Fibroblast of the aortic adventitia (primary cell): ENCODE measurements at places on chromosomes 4 and X.

DNA sequence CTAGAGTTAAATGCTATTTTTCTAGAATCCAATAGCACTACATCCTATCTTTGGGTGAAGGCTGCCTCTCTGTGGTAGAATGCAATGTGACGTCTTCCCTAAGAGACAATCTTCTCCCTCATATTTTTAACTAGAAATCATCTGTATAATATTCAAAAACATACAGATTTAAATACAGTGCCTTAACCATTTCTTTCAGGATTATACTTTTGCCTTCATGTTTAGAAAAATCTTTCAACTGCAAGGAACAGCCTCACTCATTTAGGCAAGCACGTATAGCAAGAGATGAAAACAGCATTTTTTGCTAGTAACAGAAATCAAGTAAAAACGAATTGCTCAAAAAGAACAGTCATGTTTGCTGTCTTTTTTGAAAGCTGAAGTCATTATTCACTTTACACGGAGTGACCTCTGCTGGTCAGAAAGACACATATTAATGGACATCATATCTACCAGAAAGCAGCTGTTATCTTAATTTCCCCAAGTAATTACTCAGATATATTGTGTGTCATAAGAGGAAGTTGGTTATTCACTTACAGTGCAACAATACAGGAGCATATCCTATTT lies 422.3 kb downstream of the STPG2 start:
- DNase-seq, result peak; percentile 30

DNA sequence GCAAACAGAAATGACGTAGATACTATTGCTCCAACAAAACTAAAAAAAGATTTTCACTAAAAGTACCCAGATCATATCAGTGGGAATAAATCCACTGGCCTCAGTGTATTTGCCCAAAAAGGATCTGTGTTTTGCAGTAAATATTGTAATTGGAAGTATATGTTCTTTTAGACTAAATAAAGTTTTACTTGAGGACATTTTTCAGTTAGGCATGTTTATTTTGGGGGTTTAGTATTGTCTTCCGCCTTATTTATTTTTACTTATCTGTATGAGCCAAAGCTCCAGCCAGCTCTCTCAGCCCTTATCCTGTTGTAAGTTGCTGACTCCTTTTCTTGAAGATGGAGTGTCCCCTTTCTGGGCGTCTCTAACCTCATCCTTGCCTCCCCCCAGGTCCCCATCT lies 49.8 kb downstream of the PTTG2 start:
- DNase-seq, result no peak

- peak; percentile 78 for DNase-seq
These were observed 631.5 kb downstream of the RAB28 start for GRCh38 chr4:12852338-12853307.

DNA sequence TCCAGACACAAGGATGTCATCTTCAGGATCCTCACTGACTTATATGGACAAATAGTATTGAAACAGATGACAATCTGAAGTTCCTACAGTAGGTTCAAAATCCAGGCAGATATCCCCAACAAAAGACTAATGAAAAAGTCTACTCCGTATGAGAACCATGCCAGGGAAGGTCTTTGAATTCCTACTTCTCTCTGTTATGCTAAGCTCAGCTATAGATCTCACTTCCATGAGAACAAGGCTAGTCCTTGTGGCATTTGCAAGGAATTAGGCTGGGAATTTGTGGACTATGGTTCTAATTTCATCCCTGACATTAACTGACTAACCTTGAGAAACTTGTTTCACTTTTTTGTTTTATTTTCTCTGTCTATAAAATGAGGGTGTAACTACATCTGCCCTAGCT lies 229.8 kb downstream of the IL1RAPL2 start:
- DNase-seq, result no peak

DNA sequence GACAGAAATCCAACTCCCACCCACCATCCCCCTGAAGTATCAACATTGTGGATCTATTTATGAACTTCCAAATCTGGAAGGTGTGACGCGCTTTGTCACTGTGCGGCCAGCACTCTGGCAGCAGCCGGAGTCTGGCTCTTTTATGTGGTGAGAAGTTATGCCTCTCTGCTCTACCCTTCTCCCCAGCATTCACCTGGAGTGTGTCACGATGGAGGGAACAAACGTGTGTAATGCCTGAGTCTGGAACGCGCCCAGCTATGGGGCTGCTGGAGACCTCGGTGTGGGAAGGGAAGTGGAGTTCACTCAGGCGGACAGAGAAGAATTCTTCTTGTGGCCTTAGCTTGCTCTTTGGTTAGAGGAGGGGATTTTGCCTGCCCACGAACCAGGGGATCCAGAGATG lies 222.1 kb upstream of the RPL34 start:
- no peak for DNase-seq

DNA sequence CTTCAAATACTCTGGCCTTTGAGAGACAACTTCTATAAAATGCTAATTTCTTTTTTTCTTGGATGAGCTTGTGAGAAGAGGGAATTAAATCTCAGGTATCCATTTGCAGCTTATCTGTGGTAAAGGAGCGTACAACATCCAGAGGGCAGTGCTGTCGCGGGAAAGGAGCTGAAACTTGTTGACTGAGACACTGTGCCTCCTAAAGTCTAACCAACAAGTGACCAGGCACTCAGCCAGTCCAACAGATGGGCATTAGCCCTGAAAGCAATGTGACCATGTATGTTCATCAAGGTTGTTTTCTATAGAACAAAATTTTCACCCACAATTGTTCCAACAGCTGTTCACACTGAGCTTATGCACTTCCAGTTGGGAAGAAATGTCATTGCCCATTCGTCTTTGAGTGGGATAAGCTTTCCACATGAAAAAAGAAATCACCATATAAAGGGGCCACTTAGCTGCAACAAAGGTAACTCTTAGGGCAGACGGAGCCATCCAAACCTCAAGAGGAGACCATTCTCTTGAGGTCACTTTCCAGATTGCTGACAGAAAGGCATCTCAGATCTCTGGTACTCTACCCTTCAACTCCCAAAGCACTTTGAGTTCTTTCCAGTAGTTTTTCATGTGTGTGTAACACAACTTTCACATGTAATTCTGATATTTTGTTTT lies 244.8 kb upstream of the NEIL3 start:
- no peak for DNase-seq

- peak; percentile 20 for DNase-seq
These were observed 112.0 kb upstream of the MAGEB18 start for GRCh38 chrX:26026179-26026578.

- no peak for DNase-seq
These were observed 8.4 kb upstream of the LAMP2 start for GRCh38 chrX:120477453-120477852.

DNA sequence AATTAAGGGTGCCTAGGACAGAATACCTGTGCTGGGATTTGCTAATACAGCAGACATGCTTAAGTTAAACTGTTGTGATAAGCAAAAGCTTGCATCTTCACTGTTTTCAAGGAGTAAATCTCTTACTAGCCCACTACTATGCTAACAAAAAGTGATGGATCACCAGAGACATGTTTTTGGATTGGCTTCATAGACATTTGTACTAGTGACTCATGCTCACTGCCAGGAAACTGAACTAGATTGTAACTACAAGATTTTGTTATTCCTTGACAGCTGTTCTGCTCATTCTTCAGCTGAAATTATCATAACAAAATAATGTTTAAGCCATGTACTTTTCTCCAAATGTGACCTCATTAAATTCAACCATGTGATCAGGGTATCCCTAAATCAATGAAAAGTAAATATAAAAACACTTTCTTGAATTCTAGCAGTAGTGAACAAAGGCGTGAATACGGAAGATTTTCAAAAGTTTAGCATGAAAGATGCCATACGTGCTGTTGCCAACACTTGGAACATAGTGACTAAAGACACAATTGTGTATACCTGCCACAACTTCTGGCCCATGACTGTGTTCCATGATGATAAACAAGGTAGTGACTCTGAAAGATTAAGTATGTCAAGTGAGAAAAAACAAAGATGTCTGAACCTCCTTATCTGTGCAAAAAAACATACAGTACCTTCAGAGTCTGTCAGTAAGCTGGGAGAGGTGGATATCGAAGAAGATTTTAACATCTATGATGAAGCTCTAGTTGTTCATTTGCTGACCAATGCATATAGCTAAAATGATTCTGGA lies 154.0 kb downstream of the BTC start:
- peak; percentile 88 for DNase-seq

DNA sequence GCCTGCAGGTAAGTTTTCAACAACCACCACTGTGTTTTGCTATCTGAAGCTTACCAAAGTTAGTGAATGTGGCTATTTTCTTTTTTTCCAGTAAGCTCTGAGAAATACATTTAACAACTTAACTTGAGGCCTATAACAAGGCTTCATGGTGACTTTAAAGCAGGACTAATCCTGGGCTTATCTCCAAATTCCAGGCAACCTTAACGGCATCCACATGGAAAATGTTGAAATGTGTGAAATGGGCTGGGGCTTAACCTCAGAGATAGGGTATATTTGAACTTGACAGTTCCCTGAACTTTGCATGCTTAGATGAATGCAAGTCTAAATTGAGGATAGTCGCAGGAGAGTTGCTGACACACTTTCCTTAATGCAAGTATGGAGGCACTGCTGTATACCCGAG lies 539.2 kb downstream of the GALNTL6 start:
- DNase-seq, result no peak

GRCh38 chr4:169054879-169055278 lies 44.8 kb upstream of the CBR4 start:
- DNase-seq, result no peak

DNA sequence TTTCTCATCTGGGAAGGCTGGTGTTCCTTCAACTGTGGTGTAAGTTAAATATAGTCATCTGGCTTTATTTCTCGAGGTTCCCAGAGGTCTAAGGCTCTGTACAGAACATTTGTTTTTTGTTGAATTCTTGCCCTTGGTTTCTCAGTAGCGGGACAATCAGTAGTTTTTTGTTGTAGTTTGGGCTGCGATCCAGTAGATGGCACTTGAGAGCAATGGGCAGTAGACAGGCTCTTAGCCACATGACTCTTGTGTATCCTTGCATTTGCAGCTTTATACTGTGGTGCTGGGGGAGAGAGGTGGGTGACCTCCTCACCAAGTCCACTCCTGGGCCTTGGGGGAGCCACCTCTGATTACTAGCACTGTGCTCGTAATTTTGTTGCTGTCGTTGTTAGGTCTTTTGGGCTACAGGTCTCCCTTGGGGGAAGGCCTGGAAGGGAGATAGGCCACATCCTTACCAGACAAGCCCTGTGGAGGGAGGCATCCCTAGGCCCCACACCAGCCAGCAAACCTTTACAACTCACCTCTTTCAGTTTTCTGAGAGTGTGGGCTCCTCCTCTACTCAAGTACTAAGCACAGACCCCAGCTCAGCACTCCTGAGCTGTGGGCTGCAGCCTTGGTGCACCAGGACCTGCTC lies 8.1 kb downstream of the ETDB start:
- DNase-seq, result peak; percentile 46

- no peak for DNase-seq
These were observed 58.3 kb downstream of the TRIML1 start for GRCh38 chr4:188197566-188197965.

DNA sequence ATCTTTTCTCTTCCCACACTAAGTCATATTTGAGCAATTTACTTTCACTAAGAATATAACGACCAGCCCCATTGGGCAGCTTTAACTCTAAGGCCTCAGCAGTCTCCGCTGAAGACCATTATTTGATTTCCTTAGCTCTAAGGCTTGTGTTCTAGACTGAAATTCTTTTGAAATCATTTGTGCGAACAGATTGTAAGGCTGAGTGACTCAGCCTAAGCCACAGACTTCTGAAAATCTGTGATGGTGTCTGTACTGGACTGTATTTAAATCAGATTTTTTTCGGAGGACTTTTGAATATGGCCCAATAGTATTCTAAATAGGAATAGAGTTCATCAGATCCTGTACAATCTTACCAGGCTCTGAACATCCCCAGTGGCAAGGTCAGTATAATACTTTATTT lies 150.3 kb upstream of the TECRL start:
- DNase-seq, result no peak

GRCh38 chr4:85595098-85595775 lies 120.3 kb downstream of the ARHGAP24 start:
- no peak for DNase-seq

- no peak for DNase-seq
These were observed 59.2 kb upstream of the TXK start for GRCh38 chr4:48193096-48193836.

GRCh38 chr4:94811643-94812042 lies 53.9 kb downstream of the BMPR1B start:
- peak; percentile 43 for DNase-seq

DNA sequence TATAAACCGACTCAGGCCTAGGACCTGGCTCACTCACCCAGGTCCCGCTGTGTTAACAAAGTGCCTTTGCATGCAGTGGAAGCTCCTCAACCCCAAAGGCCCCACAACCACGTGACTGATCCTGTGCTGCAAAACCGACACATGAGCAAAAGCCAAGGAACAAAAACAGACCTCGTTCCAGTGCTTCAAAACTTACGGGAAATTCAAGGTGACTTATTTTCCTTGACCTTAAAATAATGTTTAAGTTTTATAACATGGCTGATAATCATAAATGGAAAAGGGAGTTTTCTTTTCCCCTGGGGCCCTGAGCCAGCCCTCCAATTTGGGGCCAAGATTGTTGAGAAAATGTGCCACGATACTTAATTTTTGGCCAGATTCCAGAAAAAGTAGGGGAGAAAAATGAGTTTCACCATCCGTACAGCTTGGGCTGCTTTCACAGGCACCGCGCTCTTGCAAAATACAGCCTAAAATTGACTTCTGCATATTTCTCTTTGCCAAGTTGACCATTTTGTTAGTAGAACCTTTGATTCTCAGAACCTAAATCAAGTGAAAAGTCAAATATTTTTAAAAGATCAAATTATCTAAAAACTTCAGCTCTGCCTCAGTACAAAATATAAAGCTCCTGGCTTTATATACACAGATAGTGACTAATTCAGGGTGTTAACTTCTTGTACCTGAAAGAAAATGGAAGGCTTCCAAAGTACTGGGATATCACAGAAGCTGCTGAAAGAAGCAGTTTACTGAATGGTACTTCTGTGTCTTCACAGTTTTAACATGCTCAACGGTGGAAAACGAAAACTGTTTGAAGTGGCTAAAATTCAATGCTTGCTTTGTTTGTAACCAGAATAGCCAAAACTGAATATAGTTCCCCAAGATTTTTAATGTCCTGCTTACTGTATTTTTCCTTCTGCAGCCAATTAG lies 93.8 kb downstream of the APBB2 start:
- peak; percentile 87 for DNase-seq

- no peak for DNase-seq
These were observed 66.4 kb upstream of the BANK1 start for GRCh38 chr4:101724093-101724492.

DNA sequence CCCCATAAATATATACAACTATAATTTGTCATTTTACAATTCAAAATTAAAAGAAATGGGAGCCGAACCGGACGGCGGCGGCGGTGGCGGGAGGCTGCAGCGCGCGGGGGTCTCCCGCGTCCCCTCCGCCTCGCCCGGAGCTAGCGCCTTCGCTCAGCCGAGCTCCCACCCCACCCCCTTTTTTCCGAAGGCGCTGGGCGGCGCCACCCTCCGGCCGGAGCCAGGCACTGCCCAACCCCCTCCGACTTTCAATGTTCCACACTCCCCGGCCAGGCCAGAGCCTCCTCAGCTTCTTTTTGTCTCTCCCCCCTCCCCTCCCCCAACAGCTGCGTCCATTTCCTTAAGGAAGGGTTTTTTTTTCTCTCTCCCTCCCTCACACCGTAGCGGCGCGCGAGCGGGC lies 214.1 kb upstream of the GEMIN8 start:
- no peak for DNase-seq

GRCh38 chr4:97531351-97531750 lies 611.9 kb downstream of the STPG2 start:
- no peak for DNase-seq

- no peak for DNase-seq
These were observed 4.5 kb downstream of the CXXC4 start for GRCh38 chr4:104490096-104490769.

GRCh38 chr4:26034849-26035248 lies 120.8 kb downstream of the SMIM20 start:
- DNase-seq, result no peak
